ENCODE measurements at places on chromosomes 4 and X. TPM values are rescaled to one million over a fixed set of nuclear protein-coding genes. Genes with fewer than 3 reads are reported as not detected.

The PNMA5 gene
- not detected for total RNA-seq

The CCKAR gene
- not detected for total RNA-seq

The CWH43 gene
- not detected for total RNA-seq

GRCh38 chr4:99404595-99405287 lies 30.4 kb downstream of the ADH7 start:
- H3K27ac ChIP-seq: peak overlapping the region; percentile 54
- no peak overlapping the region for H3K4me3 ChIP-seq
- DNase-seq: peak; percentile 95
- H3K4me1 ChIP-seq: peaks cover 21% of the 10 kb centered on the region
- H3K36me3 ChIP-seq: no peaks in the 10 kb centered on the region
- H3K27me3 ChIP-seq: no peaks in the 10 kb centered on the region

GRCh38 chr4:41660352-41660751 lies 88.2 kb downstream of the PHOX2B start:
- H3K4me3 ChIP-seq: no peak overlapping the region
- no peaks in the 10 kb centered on the region for H3K36me3 ChIP-seq
- H3K27ac ChIP-seq: no peak overlapping the region
- no peak for DNase-seq
- H3K27me3 ChIP-seq: no peaks in the 10 kb centered on the region

DNA sequence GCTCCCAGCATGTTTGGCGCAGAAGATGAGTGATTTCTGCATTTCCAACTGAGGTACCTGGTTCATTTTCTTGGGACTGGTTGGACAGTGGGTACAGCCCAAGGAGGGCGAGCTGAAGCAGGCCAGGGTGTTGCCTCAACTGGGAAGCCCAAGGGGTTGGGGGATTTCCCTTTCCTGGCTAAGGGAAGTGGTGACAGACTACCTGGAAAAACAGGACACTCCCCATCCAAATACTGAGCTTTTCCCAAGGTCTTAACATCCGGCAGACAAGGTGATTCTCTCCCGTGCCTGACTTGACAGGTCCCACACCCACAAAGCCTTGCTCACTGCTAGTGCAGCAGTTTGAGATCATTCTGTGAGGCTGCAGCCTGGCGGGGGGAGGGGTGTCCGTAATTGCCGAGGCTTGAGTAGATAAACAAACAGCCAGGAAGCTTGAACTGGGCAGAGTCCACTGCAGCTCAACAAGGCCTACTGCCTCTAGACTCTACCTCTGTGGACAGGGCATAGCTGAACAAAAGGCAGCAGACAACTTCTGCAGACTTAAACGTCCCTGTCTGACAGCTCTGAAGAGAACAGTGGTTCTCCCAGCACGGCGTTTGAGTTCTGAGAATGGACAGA lies 307.7 kb upstream of the ARSJ start:
- H3K27me3 ChIP-seq: no peaks in the 10 kb centered on the region
- H3K27ac ChIP-seq: peak overlapping the region; percentile 43
- peaks cover 19% of the 10 kb centered on the region for H3K4me1 ChIP-seq

- H3K4me3 ChIP-seq: no peak overlapping the region
- no peak for DNase-seq
- H3K27me3 ChIP-seq: peaks cover 5% of the 10 kb centered on the region
- H3K36me3 ChIP-seq: no peaks in the 10 kb centered on the region
- H3K4me1 ChIP-seq: no peaks in the 10 kb centered on the region
These were observed 98.8 kb upstream of the GATB start for GRCh38 chr4:151859641-151860040.

DNA sequence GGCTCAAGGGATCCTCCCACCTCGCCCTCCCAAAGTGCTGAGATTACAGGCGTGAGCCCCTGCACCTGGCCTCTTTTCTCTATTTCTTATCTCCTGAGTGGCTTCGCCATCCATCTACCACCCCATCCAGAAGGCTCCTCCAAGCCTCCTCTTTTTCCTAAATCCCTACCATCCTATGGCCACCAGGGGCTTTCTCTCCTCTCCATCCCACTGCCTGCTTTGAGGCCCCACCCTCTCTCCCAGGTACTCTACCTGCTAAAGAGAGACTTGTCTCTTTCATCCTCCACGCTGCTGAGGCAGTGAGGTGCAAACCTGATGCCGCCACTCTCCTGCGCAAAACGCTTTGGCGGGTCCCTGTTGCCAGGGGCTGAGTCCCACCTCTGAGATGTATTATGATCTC lies 7.0 kb downstream of the RS1 start:
- no peak for DNase-seq
- no peak overlapping the region for H3K27ac ChIP-seq
- H3K4me1 ChIP-seq: no peaks in the 10 kb centered on the region
- no peak overlapping the region for H3K4me3 ChIP-seq
- H3K27me3 ChIP-seq: no peaks in the 10 kb centered on the region
- H3K36me3 ChIP-seq: no peaks in the 10 kb centered on the region

GRCh38 chr4:156659570-156659969 lies 312.0 kb downstream of the PDGFC start:
- DNase-seq: no peak
- no peaks in the 10 kb centered on the region for H3K27me3 ChIP-seq
- no peak overlapping the region for H3K27ac ChIP-seq
- no peaks in the 10 kb centered on the region for H3K36me3 ChIP-seq
- H3K4me1 ChIP-seq: no peaks in the 10 kb centered on the region

DNA sequence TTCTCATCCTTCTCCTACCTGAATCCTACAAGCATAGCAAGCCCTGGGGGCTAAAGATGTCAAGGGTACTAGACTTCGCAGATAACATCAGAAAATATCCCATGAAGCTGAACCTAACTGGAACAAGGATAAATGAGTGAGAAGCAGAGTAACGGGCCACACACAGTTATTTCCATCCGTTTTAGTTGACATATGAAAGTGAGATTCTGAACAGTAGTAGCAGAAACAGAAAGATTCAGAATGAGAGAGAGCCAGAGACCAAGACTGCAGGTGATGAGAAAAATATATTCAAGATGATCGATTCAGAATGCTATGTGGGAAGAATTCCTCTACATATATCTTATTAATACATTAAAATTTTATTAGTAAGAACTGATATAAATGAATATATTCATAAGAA lies 165.1 kb downstream of the TSPAN5 start:
- no peak for DNase-seq
- no peaks in the 10 kb centered on the region for H3K27me3 ChIP-seq
- H3K36me3 ChIP-seq: no peaks in the 10 kb centered on the region
- no peak overlapping the region for H3K27ac ChIP-seq

- H3K36me3 ChIP-seq: no peaks in the 10 kb centered on the region
- H3K4me3 ChIP-seq: no peak overlapping the region
- no peaks in the 10 kb centered on the region for H3K27me3 ChIP-seq
- peak; percentile 21 for DNase-seq
- no peak overlapping the region for H3K27ac ChIP-seq
These were observed 72.1 kb upstream of the SPANXC start for GRCh38 chrX:141314441-141314840.

GRCh38 chr4:849478-850175 lies 23.7 kb upstream of the CPLX1 start:
- no peak overlapping the region for H3K4me3 ChIP-seq
- DNase-seq: no peak
- no peak overlapping the region for H3K27ac ChIP-seq

DNA sequence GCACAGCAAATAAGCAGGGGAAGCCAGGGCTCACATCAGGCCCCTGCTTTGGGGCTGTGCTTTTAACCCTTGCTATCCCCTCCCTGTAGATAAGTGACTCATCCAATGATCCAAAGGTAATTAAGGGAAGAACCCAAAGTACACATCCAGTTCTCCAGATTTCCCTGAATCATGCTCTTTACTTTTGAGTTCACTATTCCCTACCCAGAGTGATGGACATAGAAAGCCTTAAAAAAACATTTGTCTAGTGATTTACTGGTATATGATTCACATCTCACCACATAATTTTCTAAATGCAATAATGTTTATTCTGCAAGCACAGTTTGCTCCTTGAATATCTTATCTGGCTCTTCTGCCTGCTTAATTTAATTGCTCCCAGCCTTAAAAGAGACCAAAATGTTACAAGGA lies 136.2 kb downstream of the PPP3CA start:
- DNase-seq: peak; percentile 80
- peak overlapping the region; percentile 7 for H3K27ac ChIP-seq
- no peaks in the 10 kb centered on the region for H3K27me3 ChIP-seq
- no peaks in the 10 kb centered on the region for H3K36me3 ChIP-seq

DNA sequence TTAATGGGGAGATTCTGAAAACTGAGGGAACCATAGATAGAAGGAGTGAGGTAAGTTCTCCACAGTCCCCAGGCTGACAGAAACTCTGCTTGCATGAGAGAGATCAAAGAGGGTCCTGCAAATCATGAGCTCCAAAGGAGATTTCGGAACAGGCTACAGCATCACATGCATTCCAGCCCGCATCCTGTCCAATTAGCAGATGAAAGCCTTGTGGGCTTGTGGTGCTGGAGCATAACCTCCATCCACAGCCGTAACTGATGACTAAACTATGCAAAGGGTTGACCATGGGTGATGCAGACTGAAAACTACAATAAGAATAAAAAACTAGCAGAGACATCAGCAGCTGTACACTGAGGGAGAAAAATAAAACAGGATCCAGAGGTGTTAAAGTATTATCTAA lies 654.5 kb downstream of the TLL1 start:
- no peaks in the 10 kb centered on the region for H3K36me3 ChIP-seq
- H3K4me3 ChIP-seq: no peak overlapping the region
- DNase-seq: peak; percentile 71

- H3K4me1 ChIP-seq: no peaks in the 10 kb centered on the region
- no peak overlapping the region for H3K27ac ChIP-seq
- no peak overlapping the region for H3K4me3 ChIP-seq
- DNase-seq: no peak
These were observed 37.5 kb upstream of the IL21 start for GRCh38 chr4:122658377-122658776.

- H3K36me3 ChIP-seq: no peaks in the 10 kb centered on the region
- H3K4me3 ChIP-seq: peak overlapping the region; percentile 85
- no peaks in the 10 kb centered on the region for H3K27me3 ChIP-seq
- no peak for DNase-seq
These were observed 1.4 kb downstream of the TMLHE start for GRCh38 chrX:155611302-155611701.

Data from astrocyte (in vitro differentiated cells and primary cell).